ENCODE measurements at places on chromosomes 12 and 14.

DNA sequence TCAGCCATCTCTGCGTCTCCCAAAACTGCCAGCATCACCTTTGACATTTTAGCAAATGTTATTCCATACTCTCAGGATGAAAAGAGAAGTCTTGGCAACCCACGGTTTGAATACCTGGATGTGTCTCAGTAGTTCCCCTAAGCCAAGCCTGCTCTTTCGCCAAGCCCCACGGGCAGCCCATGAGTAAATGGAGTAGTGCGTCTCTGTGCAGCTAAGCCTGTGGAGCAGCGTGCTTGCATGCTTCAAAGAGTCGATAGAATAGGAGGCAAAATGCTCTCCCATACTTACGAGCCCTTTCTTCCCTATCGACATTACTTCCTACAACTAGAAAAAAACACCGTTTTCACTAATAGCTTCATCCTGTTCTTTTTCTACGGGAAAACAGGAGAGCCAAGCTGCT is 634.5 kb upstream of the TMEM132C start:
- DNase-seq, result no peak

- DNase-seq, result peak; percentile 61
These were observed 1.4 kb downstream of the PCK2 start for GRCh38 chr14:24095271-24096068.

- no peak for DNase-seq
These were observed 266.3 kb downstream of the GLT1D1 start for GRCh38 chr12:129119537-129119936.

DNA sequence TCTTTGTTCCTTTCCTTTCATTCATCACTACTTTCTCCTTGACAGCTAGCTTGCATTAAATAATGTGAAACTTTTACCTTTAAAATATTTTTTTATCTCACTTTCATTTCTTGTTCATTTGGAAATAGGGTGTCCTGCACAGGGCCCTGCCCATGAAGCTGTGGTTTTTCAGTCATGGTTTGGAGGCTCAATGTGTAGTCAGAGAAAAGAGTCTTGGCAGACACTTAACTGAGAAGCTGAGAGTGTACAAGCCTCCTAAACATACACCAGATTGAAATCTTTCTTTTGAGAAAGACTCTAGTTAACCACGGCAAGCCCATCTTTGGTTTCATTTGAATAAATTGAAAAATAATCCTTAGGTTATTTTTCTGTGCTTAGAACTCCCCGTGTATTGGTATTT is 74.2 kb downstream of the KICS2 start:
- DNase-seq, result no peak

- DNase-seq, result no peak
These were observed 1.2 kb upstream of the IRAK3 start for GRCh38 chr12:66187821-66188220.

GRCh38 chr12:41213107-41213506 is 25.0 kb downstream of the PDZRN4 start:
- DNase-seq, result no peak

GRCh38 chr12:113899561-113900471 is 66.3 kb downstream of the RBM19 start:
- DNase-seq, result no peak

DNA sequence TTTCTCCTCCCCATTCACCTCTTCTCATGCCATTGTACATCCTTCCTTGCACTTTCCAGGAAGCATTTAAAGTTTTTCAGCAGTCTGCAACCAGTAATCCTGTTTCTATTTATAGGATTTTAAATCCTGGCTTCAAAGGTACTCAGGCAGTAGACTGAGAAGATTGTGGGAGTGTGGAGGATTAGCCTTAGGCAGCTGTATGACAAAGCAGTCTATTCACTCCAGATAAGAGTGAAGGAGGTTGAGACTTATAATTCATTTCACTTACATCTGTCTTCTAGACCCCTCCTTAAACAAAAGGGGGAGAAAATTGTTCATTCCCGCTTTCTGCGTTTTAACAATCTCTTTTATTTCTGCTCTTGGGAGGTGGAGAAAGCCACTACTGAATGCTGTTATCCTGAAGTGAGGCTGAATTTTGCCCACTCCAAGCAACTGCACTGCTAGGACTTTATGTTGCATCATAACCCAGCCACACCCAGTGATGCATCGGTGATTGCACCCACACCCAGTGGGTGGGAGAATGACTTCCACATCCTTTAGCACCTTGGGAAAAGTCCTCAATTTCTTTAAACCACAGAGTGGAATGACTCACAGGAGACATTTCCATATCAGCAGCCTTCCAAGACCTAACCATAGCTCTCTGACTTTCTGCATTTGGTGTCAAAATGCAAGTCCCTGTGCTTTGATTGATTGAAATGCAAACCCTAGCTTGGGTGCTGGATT is 382.5 kb upstream of the ATP2B1 start:
- DNase-seq, result peak; percentile 94

GRCh38 chr12:6426882-6427671 is 17.7 kb upstream of the CD27 start:
- DNase-seq, result no peak

GRCh38 chr14:71319666-71320065 is 412.4 kb downstream of the PCNX1 start:
- DNase-seq, result peak; percentile 36

- DNase-seq, result no peak
These were observed 182.7 kb downstream of the KTN1 start for GRCh38 chr14:55762595-55763232.

GRCh38 chr12:17372508-17372907 is 717.5 kb downstream of the RERGL start:
- DNase-seq, result no peak

DNA sequence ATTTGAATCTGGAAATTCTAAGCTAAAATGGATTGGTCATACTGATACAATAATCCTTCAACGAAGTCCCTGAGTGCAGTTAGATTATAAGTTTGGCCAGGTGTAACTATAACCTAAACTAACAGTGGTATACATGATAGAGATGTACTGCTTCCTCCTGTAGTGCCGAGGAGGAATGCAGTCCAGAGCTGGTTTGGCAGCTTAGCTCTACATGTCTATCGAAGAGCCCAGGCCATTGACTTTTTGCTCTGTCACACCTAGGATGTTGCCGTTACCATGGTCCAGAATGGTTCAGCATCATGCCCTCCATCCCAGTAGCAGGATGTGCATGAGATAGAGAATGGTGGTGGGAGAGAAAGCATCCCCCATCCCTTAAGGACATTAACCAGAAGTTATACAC is 318.1 kb downstream of the ZFP36L1 start:
- DNase-seq, result no peak

- no peak for DNase-seq
These were observed 49.4 kb downstream of the VWF start for GRCh38 chr12:6074979-6075585.

- no peak for DNase-seq
These were observed 100.5 kb upstream of the LMNTD1 start for GRCh38 chr12:25653487-25654175.

- no peak for DNase-seq
These were observed 1375.2 kb upstream of the TMEM132C start for GRCh38 chr12:126891789-126892188.

DNA sequence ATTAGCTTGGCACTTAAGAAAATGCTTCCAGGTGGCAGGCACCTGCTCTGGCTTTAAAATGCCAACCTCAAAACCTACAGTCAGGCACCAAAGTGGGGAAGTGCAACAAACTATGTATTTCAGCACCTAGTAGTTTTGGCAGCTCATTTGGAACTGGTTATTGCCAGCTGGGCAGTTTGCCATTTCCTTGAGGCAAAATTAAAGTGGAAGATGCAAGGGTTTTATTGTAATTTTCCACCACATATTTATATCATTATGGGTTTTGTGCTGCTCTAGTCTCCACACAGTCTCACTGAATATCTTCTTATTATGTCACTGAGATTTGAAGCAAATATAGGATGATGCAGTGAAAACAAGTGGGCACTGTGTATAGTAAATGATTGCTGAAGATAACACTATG is 117.0 kb downstream of the PRKD1 start:
- peak; percentile 36 for DNase-seq

DNA sequence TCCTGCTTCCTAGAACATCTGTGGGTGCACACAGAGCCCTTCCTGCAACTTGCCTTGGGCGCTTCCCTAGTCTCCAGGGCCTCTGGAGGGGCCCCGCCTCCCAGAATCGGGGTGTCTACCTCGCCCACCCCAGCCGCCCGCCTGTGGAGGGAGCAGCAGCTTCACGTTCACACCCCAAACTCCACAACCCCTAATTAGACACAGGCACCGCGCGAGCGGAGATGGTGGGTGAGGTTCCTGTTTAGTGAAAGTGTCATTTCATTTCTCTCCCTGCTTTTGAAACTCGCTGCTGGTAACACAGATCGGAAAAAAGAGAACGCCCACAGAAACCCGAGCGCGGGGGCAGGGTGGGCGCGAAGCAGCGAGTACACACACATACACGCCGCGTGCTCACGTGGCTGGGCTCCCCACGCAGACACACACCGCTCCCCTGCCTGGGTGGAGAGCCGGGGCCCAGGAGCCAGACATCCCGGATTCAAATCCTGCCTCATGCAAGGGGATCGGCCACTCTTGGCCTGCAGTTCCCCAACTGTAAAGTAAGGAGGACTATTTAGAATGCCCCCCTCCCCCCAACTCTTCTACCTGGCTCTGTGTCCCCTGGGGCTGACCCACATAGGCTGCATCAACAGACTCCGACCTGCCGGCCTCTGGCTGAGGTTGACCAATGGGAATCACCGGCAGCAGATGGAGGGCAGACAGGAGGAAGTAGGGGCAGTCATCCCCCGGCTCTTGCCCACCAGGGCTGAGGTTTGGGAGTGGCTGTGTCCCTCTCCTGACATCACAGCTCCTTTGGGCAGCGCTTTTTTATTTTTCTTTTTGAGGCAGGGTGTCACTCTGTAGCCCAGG is 79.2 kb upstream of the NCOR2 start:
- DNase-seq, result no peak

DNA sequence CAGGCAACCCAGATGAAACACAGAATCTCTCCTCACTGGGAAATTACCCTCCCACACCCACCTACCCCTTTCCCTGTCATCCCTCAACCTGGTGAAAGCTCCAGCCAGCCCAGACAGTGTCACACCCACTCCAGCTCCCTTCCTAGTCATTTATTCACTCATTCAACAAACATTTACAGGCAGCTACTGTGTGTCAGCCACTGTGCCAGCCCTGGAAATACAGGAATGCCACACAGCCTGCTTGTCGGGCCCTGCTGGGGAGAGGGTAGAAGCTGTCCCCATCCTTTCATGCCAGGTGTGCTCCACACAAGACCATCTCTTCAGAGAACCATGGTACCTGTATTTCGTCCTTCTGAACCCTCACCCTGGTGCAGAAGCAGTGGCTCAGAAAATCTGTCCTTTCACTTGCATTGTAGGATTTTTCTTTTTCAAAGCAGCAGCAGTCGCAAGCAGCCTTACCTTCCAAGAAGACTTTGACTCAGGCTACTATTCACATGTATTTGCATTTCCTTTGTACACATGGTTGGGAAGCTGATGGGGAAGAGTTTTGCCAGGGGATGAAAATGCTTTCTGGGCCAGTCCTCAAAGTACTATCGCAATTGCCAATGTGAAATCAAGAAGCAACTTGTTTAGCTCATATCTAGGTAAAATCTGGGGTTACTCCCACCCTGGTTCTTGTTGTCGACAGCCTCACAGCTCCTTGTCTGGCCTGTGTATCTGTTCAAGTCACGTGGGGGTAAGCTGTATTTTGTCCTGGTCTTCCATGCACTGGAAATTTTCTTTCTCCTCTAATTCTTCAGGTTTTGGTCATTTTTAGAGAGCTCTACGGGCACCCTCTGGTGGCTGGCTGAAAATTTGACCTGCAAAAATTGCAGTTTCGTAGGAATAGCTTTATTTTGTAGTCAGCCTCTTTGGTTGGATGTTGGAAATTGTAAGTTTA is 147.4 kb upstream of the EGLN3 start:
- DNase-seq, result peak; percentile 46

DNA sequence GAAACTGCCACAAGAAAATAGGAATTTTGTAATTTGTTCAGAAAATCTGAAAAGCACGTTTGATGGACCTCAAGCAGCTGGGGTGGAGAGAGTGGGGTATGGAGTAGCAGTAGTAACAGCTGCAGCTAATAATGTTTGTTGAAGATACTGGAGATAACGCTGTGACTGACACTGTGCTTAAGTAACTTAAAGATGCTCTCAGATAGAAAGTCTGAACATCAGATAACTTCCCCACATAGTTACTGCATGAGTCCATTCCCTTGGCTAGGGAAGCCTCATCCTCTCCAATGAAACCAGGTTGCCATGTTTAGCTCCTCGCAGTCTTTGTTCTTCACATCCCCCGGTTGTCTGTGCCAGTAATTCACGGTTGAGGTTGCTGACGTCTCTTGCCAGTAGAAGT is 24.9 kb downstream of the RMST start:
- DNase-seq, result no peak

DNA sequence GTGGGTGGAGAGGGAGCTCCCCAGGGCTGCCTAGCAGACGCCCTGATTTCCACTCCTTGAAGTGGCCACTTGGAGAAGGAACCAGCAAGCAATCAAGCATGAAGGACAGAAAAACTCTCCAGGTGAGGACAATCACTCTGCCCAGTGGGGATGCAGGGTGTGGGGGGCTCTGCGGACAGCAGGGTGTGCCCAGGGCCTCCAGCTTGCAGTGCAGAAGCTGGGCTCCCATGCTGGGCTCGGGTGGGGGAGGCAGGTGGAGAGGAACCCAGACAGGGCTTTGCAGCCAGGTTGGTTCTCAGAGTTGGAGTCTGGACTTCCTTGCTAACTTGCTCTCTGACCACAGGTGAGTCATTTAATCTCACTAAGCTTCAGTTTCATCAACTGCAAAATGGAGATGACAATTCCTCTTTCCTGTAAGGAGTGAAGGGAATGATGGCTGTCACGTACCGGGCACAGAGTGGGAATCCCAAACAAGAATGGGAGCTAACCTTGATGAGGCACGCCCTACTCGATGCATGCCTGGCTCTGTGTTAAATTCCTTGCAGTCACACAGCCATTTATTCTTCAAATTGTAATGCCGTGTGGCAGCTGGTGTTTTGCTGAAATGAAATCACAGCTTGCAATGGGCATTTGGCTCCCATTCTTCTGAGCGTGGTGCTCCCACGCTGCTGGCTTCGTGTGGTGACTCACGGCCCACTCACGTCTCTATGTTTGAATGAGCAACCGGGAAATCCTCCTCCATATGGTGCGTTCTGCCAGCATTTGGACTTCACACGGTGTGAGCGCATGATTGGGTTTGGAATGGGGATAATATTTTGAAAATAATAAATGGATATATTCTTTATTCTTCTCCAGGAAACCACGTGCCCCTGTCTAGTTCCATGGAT is 75.2 kb downstream of the PRIMA1 start:
- DNase-seq, result no peak

GRCh38 chr12:47236109-47236714 is 156.5 kb upstream of the AMIGO2 start:
- peak; percentile 85 for DNase-seq

Measured in fibroblast of upper back skin (primary cell).